Hepatocyte (in vitro differentiated cells): ENCODE measurements at places on chromosomes 7 and 10. TPM values are rescaled to one million over a fixed set of nuclear protein-coding genes. Genes with fewer than 3 reads are reported as not detected.
A peak's percentile ranks its signal among the peaks of the same experiment; 100 is the strongest.

The GCK gene
- 0.72 and 2.5 TPM in 2 replicates for total RNA-seq

DNA sequence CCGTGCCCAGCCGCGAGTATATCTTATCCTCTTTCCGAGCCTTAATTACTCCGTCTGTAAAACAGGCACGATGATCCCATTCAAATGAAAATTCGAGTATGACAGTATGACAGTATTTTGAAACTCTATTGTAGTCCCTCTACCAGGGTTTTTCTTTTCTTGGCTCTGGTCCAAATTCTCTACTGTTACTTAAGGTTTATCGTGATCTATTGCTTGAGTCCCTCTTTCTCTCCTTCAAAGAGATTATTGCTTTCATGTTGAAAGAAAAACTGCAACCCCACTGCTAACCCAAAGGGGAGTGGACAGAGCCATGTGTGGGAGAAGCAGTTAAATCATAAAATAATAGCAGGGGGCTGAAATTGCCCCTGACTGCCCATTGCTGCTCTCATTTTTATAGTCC is 1156.6 kb upstream of the AUTS2 start:
- no peaks in the 10 kb centered on the region for H3K27me3 ChIP-seq
- H3K27ac ChIP-seq, result no peak overlapping the region
- no peaks in the 10 kb centered on the region for H3K36me3 ChIP-seq

- H3K27ac ChIP-seq, result no peak overlapping the region
- peaks cover 19% of the 10 kb centered on the region for H3K4me1 ChIP-seq
- no peaks in the 10 kb centered on the region for H3K27me3 ChIP-seq
- no peak for DNase-seq
- H3K4me3 ChIP-seq, result no peak overlapping the region
These were observed 672.5 kb upstream of the ANKRD30A start for GRCh38 chr10:36452851-36453250.

The CPVL gene
- total RNA-seq, result 26.2 and 36.6 TPM in 2 replicates

- H3K27me3 ChIP-seq, result no peaks in the 10 kb centered on the region
- DNase-seq, result no peak
- no peaks in the 10 kb centered on the region for H3K4me1 ChIP-seq
- H3K36me3 ChIP-seq, result no peaks in the 10 kb centered on the region
- no peak overlapping the region for H3K4me3 ChIP-seq
These were observed 59.5 kb upstream of the ELMO1 start for GRCh38 chr7:37508118-37508517.

The EGR2 gene
- total RNA-seq, result 7.8 and 11.5 TPM in 2 replicates

The GATA3 gene
- total RNA-seq, result 0.96 and 2.4 TPM in 2 replicates

DNA sequence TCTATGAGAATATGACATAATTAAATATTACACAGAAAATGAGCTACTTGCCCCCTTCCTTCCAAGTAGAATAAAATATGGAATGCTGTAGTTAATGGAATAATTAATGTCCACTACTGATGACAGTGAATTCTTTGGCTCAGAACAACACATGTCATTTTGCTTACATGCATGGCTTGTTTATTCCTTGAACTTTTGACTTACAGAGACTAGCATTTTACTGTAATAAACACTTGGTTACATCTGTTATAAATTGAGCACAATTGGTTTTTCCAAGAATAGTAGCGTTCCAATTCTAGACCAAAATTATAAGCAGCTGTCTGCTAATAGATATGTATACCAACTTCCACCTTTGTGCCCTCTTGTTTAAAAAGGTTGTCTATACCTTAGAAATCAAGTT is 286.7 kb downstream of the OTUD1 start:
- no peaks in the 10 kb centered on the region for H3K4me1 ChIP-seq
- no peak for DNase-seq
- no peaks in the 10 kb centered on the region for H3K36me3 ChIP-seq
- peak overlapping the region; percentile 55 for H3K27ac ChIP-seq

- DNase-seq, result no peak
- no peak overlapping the region for H3K4me3 ChIP-seq
- no peaks in the 10 kb centered on the region for H3K36me3 ChIP-seq
- H3K27me3 ChIP-seq, result peaks cover 3% of the 10 kb centered on the region
- no peak overlapping the region for H3K27ac ChIP-seq
- no peaks in the 10 kb centered on the region for H3K4me1 ChIP-seq
These were observed 43.4 kb upstream of the PRSS58 start for GRCh38 chr7:142301299-142301698.

The H2BK1 gene
- not detected in 2 replicates for total RNA-seq

- H3K4me1 ChIP-seq, result peaks cover 5% of the 10 kb centered on the region
- DNase-seq, result no peak
- no peaks in the 10 kb centered on the region for H3K36me3 ChIP-seq
- H3K27ac ChIP-seq, result no peak overlapping the region
- no peak overlapping the region for H3K4me3 ChIP-seq
These were observed 212.8 kb downstream of the ANK3 start for GRCh38 chr10:60176925-60177324.

The GIMAP6 gene
- 0.27 and 1.0 TPM in 2 replicates for total RNA-seq

The OPALIN gene
- not detected in 2 replicates for total RNA-seq

The ZNF467 gene
- 5.9 and 7.8 TPM in 2 replicates for total RNA-seq

The ATOH7 gene
- total RNA-seq, result 0.17 TPM in 1 of 2 replicates, not detected in the other
